T-cell (primary cell): ENCODE measurements at places on chromosomes 1 and 21. TPM values are rescaled to one million over a fixed set of nuclear protein-coding genes. Genes with fewer than 3 reads are reported as not detected.
A peak's percentile ranks its signal among the peaks of the same experiment; 100 is the strongest.

Gene AMPD1
- not detected for total RNA-seq

Gene NHLH1
- total RNA-seq: not detected

Gene RNF19B
- 29.6 TPM for total RNA-seq

Gene DIPK1A
- total RNA-seq: 13.4 TPM

Gene RNF186
- total RNA-seq: not detected

Gene RNASEL
- 18.7 TPM for total RNA-seq

Gene NT5C1A
- 0.22 TPM for total RNA-seq

Gene ARTN
- total RNA-seq: 0.35 TPM

- H3K27ac ChIP-seq: no peak overlapping the region
- no peaks in the 10 kb centered on the region for H3K36me3 ChIP-seq
- no peak for DNase-seq
- H3K4me3 ChIP-seq: no peak overlapping the region
- H3K27me3 ChIP-seq: no peaks in the 10 kb centered on the region
Measured at GRCh38 chr1:18849261-18849711, 10.2 kb downstream of the TAS1R2 start.

GRCh38 chr1:90715309-90715708 is 1.8 kb downstream of the BARHL2 start:
- peaks cover 16% of the 10 kb centered on the region for H3K27me3 ChIP-seq
- H3K27ac ChIP-seq: no peak overlapping the region
- H3K4me1 ChIP-seq: peaks cover 32% of the 10 kb centered on the region
- no peak for DNase-seq

- H3K4me3 ChIP-seq: peak overlapping the region; percentile 60
- peaks cover 37% of the 10 kb centered on the region for H3K4me1 ChIP-seq
- H3K27ac ChIP-seq: peak overlapping the region; percentile 75
- peak; percentile 85 for DNase-seq
- H3K36me3 ChIP-seq: no peaks in the 10 kb centered on the region
- no peaks in the 10 kb centered on the region for H3K27me3 ChIP-seq
Measured at GRCh38 chr1:31944205-31945089, 6.3 kb upstream of the PTP4A2 start.

- peaks cover 64% of the 10 kb centered on the region for H3K27me3 ChIP-seq
- H3K4me3 ChIP-seq: no peak overlapping the region
- no peak for DNase-seq
- no peaks in the 10 kb centered on the region for H3K36me3 ChIP-seq
- H3K27ac ChIP-seq: no peak overlapping the region
Measured at GRCh38 chr1:54497338-54497737, 50.7 kb upstream of the ACOT11 start.

GRCh38 chr1:65151641-65152040 is 3.6 kb downstream of the AK4 start:
- no peaks in the 10 kb centered on the region for H3K36me3 ChIP-seq
- no peak overlapping the region for H3K27ac ChIP-seq
- peaks cover 29% of the 10 kb centered on the region for H3K27me3 ChIP-seq
- no peak overlapping the region for H3K4me3 ChIP-seq

DNA sequence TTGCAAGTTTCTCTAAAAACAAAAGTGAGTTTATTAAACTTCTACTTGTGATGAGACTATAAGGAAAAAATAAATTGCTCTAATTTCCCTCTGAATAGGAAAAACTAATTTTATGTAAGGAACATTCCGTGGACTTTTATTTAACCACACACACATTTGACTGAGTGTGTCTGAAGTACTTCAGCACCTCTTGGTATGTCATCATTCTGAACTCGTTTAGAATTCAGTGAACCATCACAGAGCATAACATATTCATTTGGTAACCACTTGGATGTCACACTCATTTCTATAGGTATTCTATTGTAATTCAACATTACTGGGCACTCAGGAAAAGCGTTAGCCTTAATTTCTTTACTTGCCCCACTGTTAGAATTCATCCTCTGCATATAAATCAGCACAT is 79.1 kb downstream of the RGS21 start:
- H3K4me3 ChIP-seq: no peak overlapping the region
- no peaks in the 10 kb centered on the region for H3K4me1 ChIP-seq
- no peaks in the 10 kb centered on the region for H3K27me3 ChIP-seq
- no peak for DNase-seq

DNA sequence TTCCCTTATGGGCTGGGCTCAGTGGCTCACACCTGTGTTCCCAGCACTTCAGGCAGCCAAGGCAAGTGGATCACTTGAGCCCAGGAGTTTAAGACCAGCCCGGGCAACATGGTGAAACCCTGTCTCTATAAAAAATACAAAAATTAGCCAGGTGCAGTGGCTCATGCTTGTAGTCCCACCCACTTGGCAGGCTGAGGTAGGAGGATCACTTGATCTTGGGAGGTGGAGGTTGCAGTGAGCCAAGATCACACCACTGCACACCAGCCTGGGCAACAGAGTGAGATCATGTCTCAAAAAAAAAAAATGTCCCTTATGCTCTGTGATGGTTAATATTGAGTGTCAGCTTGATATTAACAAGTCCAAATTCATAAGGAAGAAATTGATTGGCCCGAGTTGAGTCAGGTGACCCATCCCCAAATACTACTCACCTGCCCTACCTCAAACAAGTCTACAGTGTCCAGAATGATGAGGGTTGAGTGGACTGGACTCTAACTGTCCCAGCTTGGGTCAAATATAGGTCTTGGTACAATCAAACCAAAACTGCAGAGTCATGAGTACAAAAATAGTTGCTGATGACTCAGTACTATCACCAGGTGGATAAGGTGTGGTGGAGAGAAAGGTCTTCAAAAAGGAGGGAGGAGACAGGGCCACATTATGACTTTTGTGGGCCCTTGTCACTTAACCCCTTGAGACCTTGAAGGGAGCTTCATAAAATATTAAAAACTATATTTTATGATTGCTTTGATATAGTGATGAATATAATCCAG is 161.0 kb downstream of the ZNF326 start:
- H3K27me3 ChIP-seq: peaks cover 5% of the 10 kb centered on the region
- DNase-seq: no peak
- no peaks in the 10 kb centered on the region for H3K36me3 ChIP-seq
- H3K27ac ChIP-seq: no peak overlapping the region

GRCh38 chr1:191699343-191699742 is 458.9 kb upstream of the RGS18 start:
- H3K27ac ChIP-seq: no peak overlapping the region
- no peak for DNase-seq
- no peak overlapping the region for H3K4me3 ChIP-seq
- no peaks in the 10 kb centered on the region for H3K27me3 ChIP-seq

- peaks cover 24% of the 10 kb centered on the region for H3K4me1 ChIP-seq
- no peak overlapping the region for H3K4me3 ChIP-seq
- H3K27me3 ChIP-seq: no peaks in the 10 kb centered on the region
- DNase-seq: no peak
Measured at GRCh38 chr1:110038271-110038670, 3.8 kb downstream of the STRIP1 start.

- peaks cover 7% of the 10 kb centered on the region for H3K36me3 ChIP-seq
- H3K27me3 ChIP-seq: no peaks in the 10 kb centered on the region
- H3K4me3 ChIP-seq: no peak overlapping the region
- H3K4me1 ChIP-seq: peaks cover 8% of the 10 kb centered on the region
- no peak for DNase-seq
Measured at GRCh38 chr1:19683351-19683750, 18.7 kb downstream of the HTR6 start.
